Activated naive CD8-positive, alpha-beta T cell treated with anti-CD3 and anti-CD28 coated beads, Interleukin-2, amount 10 ng/mL, durations not matched to agents 7 days and 5 days (primary cell): ENCODE measurements at places on chromosomes 16 and 17.

- DNase-seq = peak; percentile 51
These were observed 2.3 kb upstream of the PHF12 start for GRCh38 chr17:28953444-28954118.

DNA sequence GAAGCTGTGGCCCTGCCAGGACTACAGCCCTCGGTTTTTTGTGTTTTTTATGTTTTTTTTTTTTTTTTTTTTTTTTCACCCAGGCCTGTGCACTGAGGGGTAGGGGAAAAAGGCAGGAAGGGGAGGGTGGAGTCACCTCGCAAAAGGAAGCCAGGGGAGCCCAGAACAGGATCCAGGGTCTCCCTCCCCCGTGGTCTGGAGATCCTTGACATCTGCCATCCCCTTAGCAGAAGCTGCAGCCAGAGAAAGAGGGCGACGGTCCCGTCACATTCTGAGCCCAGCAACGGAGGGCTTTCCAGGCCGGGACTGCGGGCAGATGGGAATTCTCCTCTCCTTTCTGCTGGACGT lies 29.1 kb upstream of the PHOSPHO1 start:
- no peak for DNase-seq

DNA sequence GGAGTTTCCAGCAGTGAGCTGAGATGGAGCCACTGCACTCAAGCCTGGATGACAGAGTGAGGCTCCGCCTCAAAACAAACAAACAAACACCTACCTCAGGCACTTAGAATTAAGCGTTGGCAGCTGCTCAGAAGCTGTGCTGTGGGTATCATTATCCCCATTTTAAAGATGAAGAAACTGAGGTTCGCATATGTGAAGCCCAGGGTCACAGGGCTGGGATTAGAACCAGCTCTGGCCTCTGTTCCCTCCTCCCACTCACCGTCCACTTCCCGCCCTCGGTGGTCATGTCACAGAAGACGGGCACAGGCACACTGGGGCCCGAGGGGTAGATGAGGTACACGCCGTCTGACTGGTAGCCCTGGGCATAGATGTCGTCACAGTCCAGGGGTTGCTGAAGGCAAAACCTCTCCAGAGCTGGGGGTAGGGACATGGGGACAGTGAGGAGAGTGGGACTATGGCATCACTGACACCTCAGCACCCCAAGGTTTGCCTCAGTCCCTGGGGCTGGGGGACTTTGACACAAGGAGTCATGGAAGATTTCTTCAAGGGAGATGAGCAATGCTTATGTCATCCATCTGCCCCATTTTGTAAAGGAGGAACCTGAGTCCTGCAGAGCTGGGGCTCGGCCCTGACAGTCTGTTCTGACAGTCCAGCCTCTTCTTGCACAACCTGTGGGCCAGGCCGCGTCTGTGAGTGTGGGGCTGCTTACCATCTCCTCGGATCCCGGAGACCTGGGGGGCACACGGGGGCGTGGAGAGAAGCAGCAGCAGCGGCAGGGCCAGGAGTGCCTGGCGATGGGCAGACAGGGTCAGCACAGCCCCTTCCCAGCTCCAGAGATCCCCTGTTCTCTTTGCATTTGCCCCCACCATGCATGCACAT lies 700 bp downstream of the MFAP4 start:
- DNase-seq = no peak

- DNase-seq = no peak
These were observed 20.5 kb downstream of the TMEM114 start for GRCh38 chr16:8569650-8570346.

DNA sequence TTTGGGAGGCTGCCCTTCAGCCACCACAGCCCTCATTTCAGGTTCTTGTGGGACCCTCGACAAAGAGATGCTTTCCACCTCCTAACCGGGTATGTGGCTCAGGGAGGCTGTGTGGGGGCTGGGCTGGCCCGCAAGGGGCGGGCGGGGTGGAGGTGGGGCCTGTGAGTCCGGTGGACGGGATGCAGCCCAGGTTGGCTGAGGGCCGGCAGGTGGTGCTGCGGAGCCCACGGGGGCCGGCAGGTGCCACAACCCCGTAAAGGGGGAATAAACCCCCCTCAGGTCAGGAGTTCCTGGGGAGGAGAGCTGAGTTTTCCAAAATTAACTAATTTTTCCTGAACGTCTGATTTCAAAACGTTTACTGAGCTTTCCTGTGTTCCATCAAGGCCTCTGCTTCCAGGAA lies 4.9 kb upstream of the CIAO3 start:
- peak; percentile 45 for DNase-seq

- DNase-seq = no peak
These were observed 14.5 kb upstream of the FOXF1 start for GRCh38 chr16:86495756-86496261.

DNA sequence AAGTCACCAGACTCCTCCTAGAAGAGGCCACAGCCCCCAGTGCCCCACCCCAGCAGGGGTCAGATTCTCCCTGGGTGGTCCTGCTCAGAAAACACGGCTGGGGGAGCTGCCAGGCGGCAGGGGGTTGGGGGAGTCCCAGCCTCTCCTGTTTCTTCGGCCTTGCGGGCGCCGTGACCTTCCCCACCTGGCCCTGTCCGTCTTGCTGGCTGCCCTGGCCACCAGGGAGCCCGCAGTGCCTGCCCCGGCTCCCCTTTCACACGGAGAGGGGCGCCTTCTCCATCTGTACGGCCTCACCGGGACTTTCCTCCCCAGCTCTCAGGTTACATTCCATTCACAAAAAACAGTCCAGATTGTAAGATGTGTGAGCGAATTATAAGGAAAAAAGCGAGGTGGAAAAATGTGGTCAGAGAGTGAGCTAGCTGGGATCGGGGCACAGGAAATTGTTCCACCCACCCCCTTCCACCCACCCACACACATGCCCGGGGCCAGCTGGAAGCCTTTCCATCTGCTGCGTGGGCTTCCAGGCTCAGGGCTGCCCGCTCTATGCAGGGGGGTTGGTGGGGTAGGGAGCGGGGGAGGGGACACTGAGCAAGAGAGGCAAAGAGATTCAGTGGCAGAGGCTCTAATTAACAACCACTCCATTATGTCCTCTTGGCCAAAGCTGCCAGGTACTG lies 14.6 kb upstream of the CIBAR2 start:
- DNase-seq = no peak
